ENCODE measurements at places on chromosomes 2 and 18.
A peak's percentile ranks its signal among the peaks of the same experiment; 100 is the strongest.

DNA sequence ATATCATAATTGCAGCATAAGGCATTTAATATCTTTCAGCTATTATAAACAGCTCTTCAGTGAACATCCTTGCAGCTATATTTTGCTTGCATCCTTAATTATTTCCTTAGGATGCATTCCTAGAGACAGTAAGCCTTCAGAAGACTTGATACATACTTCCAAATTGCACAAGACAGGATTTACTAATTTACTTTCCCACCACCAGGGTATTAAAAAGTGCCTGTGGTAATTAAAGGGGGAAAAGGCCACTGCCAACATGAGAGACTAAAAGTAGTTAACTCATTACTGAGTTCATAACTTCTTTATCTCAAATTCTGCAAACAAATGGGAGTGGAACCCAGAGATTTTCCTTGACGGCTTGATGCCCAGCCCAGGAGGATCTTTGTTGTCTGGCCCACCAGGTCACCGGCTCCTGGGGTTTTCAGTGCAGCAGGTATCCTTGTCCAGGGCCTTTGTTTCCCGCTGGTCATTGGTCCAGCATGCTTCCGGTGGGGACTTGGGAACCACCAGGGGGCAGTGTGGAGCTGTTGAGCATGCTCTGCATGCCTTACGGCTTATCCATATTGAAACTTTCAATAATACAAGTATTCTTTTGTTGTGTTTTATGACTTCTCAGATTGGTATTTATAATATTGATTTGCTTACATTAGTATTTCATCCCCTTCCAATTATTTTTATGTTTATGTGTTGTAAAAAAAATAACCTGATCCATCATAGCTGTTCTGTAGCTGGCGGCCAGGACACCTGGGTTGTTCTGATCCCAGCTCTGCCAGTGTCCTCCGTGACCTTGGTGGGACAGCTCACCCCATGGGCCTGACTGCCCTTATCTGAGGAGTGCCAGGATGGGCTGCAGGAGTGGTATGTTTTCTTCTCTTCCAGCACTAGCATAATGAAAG is 61.4 kb downstream of the TGOLN2 start:
- DNase-seq: peak; percentile 92

GRCh38 chr2:15714609-15715008 is 122.9 kb downstream of the DDX1 start:
- no peak for DNase-seq

GRCh38 chr2:26144031-26144430 is 28.9 kb upstream of the GAREM2 start:
- DNase-seq: no peak

GRCh38 chr2:217897091-217897715 is 105.6 kb downstream of the TNS1 start:
- DNase-seq: no peak

DNA sequence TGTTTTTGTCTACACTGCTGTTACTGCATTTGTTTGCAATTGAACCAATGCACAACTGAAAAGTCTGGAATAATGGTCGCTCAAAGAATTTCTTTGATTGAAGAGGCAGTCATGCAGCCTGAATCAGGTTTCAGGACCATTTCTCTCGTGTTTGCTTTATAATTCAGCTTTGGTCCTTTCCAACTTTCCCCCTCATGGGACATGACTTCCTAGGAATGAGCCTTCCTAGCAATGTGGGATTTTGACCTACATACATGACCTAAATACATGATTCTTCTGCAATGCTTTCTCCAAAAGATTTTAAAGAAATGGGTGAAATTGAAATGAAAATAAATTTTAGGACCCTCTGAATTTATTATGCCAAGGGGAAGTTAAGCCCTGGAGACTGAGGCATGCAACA is 197.4 kb downstream of the MREG start:
- no peak for DNase-seq

GRCh38 chr2:238092486-238093035 is 7.6 kb upstream of the ESPNL start:
- no peak for DNase-seq
